Urinary bladder (tissue), 4 donors: ENCODE measurements at places on chromosomes 1 and 21. TPM values are rescaled to one million over a fixed set of nuclear protein-coding genes. Genes with fewer than 3 reads are reported as not detected.

DNA sequence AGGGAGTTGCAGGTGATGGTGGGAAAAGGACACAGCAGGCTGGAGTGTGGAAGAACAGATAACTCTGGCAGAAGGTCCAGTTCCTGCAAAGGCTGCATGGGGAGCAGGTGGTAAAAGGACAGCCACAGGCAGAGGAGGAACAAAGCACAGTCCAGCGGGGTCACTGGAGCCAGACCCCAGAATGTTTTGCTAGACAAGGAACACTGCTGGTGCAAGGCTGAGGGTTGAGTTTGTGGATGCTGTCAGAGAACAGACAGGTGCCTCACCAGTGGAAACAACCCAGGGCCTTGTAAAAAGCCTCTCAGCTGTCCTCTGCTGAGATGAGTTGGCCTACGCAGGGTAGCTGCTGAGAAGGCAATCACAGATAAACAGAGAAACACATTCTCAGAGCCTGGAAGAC, 101.7 kb downstream of the SSBP3 start:
- no peak for DNase-seq

DNA sequence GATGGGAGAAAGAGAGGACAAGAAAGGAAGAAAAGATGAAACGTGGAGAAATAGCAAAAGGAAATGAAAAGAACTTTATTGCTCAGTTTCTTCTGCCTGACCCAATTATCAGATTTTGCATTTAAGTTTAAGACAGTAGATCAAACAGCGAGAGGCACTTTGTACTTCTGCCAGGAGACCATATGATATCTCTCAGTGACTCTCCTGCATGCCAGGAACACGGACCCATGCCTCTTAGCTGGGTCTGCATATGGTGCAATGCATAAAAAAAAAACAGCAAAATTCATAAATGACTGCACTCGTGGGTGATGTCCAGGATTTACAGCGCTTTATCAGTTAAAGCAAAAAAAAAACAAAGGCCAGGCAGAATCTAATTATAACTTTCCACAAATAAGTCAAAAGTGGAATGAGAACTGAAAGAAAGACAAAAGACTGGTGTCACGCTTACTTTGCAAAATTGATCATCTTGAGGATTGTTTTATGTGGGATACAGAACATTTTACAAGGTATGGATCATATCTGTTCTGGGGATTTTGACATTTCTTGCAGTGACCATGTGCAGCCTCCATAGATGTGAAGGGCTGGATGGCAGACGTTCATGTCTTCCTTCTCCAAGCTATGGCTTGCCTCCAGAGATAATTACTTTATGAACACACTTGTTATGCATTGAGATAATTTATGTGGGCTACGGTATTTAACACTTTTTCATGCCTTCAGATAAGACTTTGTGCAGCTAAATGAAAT, 79.5 kb downstream of the RUNX1 start:
- DNase-seq: no peak

DNA sequence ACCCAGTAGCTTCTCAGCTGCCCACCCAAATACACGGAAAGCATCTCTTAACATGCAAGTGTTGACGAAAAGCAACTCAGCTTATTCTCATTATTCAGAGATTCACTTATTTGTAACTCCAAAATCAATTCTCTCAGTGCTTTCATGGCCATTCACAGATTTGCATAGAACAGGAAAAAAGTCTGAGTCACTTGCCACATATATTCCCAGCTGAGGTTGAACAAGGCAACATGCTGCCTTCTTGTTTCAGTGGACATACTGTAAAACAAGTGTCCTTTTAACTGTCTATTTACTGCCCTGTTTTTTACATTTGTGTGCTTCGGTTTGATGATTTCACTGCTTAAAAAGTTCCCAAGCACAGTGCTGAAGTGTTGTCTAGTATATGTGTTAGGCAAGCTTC, 273.0 kb downstream of the LTN1 start:
- no peak for DNase-seq

- DNase-seq: no peak
These were observed 81.7 kb upstream of the TMPRSS2 start for GRCh38 chr21:41589620-41590175.

DNA sequence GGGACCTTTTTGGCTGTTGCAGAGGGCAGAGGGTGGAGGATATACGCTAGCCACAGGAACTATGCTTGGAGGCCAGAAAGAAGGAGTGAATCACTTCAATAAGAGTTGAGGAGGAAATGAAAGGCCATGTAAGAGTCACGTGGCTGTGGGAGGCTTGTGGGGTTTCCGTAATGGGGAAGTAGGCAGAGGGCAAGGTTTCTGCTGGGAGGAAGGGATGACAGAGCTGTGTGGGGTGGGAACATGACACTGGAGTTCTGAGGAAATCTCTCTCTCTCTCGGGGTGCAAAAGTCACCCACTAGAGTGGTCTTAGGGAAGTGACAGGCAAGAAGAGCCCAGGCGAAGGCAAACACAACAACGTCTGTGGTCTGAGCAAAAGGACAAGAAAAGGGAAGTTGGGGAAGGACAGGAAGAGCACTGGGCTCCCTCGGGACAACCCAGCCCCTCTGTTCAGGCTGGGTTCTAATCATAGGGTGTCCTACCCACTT, 3.9 kb upstream of the CD1C start:
- DNase-seq: no peak

GRCh38 chr1:228145463-228146416, 4.0 kb upstream of the GJC2 start:
- no peak for DNase-seq

DNA sequence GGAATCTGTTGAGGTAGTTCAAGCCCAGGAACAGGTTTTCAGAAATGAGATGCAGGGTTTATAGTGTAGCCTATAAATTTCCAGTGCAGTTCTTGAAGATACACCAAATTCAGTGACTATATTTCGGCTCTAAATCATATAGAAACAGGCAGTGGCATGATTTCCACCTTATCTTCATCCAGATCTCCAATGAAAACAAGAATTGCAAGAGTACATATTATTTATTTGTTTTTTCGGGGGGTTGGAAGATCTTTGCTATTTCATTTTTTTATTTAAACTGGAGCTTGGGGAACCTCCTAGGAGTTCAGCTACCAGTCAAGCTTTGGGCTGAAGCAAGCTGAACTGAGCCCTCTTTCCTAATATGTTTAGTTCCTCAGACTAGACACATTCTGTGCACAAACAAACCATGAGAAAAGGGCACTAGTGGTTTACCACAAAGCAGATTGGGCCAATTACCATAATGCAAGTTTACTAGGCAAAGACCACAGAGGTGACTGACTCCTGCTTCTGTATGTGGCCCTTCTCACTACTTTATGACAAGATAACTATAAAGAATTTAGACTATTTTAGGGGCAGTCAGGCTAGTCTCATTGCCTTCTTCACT, 68.5 kb downstream of the RGS2 start:
- DNase-seq: no peak

- DNase-seq: no peak
These were observed 52.9 kb upstream of the CITED4 start for GRCh38 chr1:40914927-40915569.

DNA sequence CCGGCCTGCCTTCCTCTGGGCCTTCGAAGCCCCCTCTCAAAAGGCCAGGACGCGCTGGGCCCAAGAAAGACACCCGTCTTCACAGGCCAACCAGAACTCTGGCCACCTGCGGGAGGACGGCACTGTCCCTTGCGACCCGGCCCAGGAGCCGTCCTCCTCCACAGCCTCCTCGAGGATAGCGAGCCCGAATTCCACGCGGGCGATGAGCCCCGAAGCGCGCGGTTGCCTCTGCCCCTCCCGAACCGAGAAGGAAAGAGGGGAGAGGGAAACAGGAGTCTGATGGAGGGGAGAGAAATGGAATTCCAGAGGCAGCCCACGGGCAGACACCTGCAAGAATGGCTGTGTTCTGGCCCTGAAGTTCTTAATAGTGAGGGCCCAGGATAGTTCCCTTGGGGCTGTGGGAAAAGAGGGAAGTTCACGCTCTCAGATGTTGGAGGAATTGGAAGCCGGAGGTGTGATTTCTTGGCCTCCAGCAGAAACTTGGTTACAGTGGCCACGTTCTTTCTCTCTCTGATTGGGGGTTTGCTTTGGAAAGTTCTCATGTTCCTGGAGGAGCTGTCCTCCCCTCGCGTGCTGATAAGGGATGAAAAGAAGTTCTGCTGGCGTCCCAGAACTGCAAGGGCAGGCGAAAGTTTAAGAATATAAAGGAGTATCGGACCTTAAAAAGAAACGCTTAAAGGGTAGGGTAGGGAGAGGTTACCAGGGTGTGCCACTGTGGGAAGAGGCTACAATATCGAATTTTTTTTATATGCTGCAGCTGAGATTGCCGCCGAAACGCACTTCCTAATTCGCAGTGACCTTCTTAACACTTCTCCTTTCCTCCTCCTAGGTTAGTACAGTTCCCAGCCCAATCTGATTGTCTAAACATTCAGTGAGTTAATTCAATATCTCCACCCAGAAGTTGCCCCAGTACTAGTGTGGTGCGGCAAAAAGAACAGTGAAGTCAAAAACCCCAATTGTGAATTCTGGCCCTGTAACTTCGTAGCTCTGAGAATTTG, 5.8 kb upstream of the SLC44A5 start:
- DNase-seq: no peak

DNA sequence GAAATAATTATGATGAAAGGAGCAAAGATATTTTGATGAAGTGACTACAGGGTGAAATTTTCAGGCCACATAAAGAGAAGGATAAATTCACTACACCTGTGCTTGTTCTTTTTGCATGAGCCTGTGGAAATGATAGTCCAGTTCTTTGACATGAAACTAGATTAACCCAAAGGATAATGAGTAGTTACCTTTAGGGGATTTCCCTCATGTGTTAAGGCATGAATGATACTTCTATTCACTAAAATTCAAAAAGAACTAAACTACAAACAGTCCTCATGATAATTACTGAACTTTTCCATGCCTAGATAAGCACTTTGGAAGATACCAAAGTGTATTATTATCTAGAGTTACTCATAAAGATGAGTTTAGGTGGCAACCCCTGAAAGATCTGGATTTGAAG, 244.3 kb downstream of the PTPRC start:
- DNase-seq: no peak

- DNase-seq: no peak
These were observed 428.1 kb downstream of the PRDM2 start for GRCh38 chr1:14128096-14128495.

GRCh38 chr1:236530959-236531358, 7.2 kb downstream of the LGALS8 start:
- no peak for DNase-seq

DNA sequence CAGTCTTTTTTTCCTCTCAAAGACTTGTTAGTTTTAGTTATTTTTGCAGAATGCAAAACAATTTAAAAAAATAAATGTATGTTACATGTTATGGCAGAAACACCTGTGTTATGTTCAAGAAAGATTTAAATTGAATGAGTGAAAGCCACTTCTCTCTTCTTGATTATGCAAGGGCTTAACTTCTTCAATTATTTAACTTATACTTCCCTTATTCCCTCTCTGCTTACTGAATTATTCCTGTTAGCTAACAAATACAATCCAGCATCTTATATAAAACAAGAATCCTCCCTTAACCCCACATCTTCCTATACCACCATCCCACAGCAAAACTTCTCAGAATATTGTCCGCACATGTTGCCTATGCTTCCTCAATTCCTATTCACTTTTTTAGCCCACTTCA, 10.7 kb upstream of the FCER1A start:
- DNase-seq: no peak

DNA sequence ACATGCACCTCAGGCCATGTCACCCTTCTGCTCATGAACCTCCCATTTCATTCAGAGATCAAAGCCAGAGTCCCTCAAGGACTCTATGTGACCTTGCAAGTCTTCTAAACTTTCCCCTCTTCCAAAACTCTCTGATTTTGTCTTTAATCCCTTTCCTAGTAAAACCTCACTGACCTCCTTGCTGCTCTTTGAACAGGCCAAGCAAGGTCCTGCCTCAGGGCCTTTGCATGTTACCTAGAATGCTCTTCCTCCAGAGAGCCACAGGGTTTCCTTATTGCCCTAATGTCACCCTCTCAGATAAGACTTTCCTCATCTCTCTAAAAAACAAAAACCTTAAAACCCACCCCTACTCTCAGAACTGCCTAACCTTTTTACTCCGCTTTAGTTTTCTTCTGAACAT, 26.6 kb downstream of the IL23R start:
- no peak for DNase-seq

DNA sequence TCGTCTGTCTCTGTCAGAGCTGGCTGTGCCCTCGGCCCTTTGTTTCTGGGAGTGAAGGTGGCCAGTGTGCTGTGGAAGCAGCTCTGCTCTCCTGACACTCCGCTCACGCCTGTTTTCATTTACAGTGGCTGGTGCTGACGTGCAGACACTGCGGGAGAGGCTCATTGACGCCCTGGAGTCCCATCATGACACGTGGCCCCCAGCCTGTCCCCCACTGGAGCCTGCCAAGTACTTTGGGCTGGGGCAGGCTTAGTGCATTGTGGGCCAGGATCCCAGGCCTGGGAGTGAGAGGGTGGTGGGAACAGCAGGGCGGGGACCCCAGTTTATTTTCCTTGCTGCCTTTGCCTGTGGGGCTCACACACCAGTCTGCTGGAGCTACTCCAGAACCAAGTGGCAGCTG, 21.1 kb downstream of the QSOX1 start:
- DNase-seq: no peak

TMEM200B gene
- 20.4 TPM for total RNA-seq

TCHHL1 gene
- not detected for total RNA-seq

C1orf185 gene
- not detected for total RNA-seq

SLC44A5 gene
- 5.9 TPM for total RNA-seq

TNFRSF8 gene
- 0.26 TPM for total RNA-seq

C1orf115 gene
- 10.0 TPM for total RNA-seq

CD2 gene
- 1.4 TPM for total RNA-seq

ENTREP3 gene
- 2.6 TPM for total RNA-seq
